Calu3 (cell line): ENCODE measurements at places on chromosomes 16 and 17. TPM values are rescaled to one million over a fixed set of nuclear protein-coding genes. Genes with fewer than 3 reads are reported as not detected.

GRCh38 chr16:80631581-80631980 is 90.8 kb downstream of the DYNLRB2 start:
- DNase-seq, result no peak

- DNase-seq, result no peak
These were observed 14.4 kb downstream of the EPOP start for GRCh38 chr17:38660097-38661025.

DNA sequence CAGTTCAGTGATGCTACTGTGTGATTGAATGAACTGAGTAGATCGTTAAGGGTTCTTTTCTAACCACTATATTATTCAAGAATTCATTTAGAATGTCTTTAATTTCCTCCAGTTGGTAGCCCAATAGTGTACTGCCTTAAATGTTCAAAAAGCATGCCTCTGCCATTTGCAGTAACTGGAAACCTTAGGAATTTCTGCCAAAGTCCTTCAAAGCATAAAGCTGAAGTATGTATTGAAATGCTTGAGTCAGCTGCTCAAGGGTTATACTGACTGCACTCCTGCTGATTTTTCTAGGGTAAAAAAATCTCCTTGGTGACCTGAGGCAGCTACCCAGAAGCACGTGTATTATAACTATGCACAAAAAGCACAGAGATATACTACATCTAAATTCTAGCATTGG is 56.5 kb downstream of the SNTB2 start:
- no peak for DNase-seq

GRCh38 chr17:60173304-60173819 is 23.6 kb downstream of the CA4 start:
- DNase-seq, result no peak

DNA sequence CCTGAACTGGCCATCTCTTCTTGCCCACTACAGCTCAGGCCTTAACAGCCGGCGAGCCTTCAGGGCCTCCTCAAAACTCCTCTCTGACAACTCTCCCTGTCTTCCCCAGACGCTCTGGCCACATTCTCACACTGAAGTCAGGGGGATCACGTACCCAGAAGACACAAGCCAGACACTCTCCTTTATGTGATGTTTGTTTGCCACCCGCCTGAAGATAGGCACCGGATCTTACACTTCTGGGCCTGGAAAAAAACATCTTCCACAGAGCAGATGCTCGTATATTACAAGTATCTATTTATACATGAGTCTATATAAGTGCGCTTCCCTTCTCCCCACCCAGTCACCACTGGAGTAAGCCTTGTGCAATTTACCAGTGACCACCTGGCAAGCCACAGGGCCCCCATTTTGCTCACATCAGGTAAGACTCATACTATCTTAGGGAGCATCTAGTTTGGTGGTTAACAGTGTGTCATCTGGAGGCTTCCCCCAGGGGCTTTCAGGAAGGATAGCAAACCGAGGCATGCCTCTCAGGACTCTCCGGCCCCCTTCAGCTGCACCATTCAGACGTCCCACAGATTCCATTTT is 349.4 kb downstream of the SOX9 start:
- no peak for DNase-seq

- no peak for DNase-seq
These were observed 9.6 kb downstream of the BANP start for GRCh38 chr16:87960852-87961251.

Gene NFE2L1
- 216 and 247 TPM in 2 replicates for total RNA-seq

DNA sequence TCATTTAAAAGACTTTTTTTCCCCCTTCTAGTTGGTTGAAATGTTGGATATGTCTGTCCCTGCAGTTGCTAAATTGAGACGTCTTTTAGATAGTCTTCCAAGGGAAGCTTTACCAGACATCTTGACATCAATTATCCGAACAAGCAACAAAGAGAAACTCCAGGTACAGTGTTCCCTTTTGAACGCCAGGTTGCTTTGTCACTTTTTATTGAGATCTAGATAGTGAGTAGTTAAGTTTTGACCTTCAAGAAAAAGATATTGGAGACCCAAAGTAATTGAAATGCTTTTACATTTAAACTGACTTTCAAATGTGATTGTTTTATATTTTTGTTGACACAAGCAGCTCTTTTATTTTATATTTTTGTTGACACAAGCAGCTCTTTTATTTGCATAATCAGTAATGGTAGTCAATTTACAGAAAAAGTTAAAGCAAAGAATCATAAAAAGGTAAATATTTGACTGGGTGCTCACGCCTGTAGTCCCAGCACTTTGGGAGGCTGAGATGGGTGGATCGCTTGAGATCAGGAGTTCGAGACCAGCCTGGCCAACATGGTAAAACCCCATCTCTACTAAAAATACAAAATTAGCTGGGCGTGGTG is 9.3 kb upstream of the ABCC11 start:
- no peak for DNase-seq
